ENCODE measurements at places on chromosomes 1 and 21. TPM values are rescaled to one million over a fixed set of nuclear protein-coding genes. Genes with fewer than 3 reads are reported as not detected.
A peak's percentile ranks its signal among the peaks of the same experiment; 100 is the strongest.

The PDE4B gene
- total RNA-seq = 24.2 TPM

GRCh38 chr1:156748670-156749418, 2.6 kb downstream of the HDGF start:
- H3K27me3 ChIP-seq = no peaks in the 10 kb centered on the region
- peak overlapping the region; percentile 98 for H3K4me3 ChIP-seq
- peak; percentile 46 for DNase-seq
- H3K27ac ChIP-seq = peak overlapping the region; percentile 96

The ARHGAP30 gene
- total RNA-seq = 165 TPM

- no peak overlapping the region for H3K27ac ChIP-seq
- no peak for DNase-seq
- H3K4me1 ChIP-seq = no peaks in the 10 kb centered on the region
These were observed 58.9 kb downstream of the DDX20 start for GRCh38 chr1:111814642-111815041.

DNA sequence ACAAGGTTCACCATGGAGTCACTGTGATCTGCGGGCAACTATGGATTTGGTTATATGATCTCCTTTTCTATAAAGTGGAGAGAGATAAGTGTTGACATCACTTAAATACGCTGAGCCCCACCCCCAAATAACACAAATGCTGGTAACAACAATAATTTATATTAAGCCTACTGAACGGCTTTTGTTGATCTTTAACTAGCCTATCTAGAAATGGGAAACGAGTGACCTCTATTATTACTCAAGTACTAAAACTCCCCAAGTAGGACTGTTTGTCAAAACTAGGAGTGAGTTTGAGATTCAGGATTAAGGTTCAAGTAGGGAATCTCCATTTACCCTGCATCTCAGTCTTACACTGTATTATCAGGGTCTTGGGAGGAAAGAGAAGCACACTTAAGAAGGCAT, 52.2 kb downstream of the MAP3K7CL start:
- H3K4me1 ChIP-seq = peaks cover 17% of the 10 kb centered on the region
- H3K36me3 ChIP-seq = no peaks in the 10 kb centered on the region
- H3K27ac ChIP-seq = peak overlapping the region; percentile 90
- H3K27me3 ChIP-seq = no peaks in the 10 kb centered on the region
- DNase-seq = no peak

Data from activated CD4-positive, alpha-beta T cell treated with anti-CD3 and anti-CD28 coated beads for 36 hours (primary cell).